Foreskin melanocyte (primary cell): ENCODE measurements at places on chromosomes 2 and 18.

DNA sequence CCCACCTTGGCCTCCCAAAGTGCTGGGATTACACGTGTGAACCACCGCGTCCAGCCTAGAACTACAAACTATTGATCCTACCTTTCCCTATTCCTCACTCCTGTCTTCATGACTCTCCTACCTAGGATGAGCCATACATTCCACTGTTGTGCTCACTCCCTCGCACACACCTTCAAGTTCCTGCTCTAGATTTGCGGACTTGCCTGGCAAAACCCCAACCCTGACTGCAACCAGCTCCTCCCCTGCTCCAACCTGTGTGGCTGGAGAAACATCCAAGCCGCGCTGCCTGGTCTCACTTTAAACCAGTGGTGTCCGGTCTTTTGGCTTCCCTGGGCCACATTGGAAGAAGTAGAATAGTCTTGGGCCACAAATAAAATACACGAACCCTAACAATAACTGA lies 5.0 kb upstream of the DNPEP start:
- no peak for DNase-seq

- no peak for DNase-seq
These were observed 8.9 kb downstream of the ANKAR start for GRCh38 chr2:189683348-189683747.

DNA sequence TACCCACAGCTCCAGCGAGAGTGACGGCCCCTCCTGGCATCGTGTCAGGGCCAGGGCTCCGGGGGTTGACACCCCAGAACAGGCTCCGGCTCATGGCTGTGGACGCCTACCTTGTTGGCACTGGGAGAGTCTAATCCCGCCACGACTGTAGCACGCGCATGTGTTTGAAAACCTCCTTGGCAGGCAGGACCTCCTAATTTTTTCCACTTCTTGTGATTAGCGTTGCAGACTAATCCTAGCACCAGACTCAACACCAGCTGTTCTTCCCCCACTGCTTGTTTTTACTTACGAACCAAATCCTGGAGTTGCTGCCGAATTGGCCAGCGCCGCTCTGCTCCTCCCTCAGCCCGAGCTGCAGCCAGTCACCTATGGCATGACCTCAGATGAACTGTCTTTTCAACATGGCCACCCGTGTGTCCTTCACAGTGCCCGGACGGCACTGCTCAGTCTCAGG lies 110.7 kb downstream of the KLHL29 start:
- DNase-seq, result no peak

DNA sequence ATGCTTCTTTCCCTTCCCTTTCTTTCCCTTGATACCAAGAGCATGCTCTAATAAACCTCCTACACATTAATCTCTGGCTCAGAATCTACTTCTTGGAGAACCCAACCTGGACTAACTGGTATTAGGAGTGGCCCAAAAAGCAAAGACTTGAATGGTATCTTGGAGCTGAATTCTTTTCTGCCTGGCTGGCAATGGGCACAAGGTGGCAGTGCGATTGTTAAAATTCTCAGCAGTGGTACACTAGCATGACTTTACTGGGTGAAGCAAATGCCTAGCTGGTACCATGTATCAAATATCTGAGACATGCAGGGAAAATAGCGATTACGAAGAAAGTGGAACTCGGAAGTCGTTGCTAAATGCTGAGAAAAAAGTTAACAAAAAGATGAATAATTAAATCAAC lies 376.1 kb downstream of the XIRP2 start:
- DNase-seq, result peak; percentile 40

GRCh38 chr2:67526283-67526682 lies 129.2 kb downstream of the ETAA1 start:
- DNase-seq, result no peak

DNA sequence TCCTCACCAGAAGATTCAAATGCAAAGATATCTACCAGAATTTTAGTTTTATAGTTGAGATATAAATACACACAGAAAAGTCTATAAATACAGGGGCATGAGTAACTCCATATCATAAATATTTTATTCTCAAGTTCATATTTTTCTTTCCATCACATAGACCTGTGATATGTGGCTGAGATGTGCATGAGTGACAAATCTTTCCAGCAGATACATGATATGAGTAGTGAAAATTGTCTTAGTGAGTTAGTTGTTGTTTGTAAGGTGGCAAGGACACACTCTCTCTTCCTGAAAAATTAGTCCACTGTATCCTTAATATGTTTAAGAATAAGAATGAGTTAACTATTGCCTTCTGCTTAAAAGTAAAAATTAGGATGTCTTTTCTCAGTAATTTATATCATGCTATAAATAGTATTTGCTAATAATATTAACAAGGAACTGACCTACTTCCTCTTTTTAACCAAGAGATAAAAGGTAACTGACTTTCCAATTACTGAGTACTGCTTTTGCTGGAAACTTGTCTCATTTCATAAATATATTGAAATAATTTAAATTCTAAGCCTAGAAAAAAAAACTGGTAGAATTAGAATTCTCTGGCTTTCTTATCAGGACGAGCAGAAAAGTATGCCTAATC lies 85.2 kb upstream of the SESTD1 start:
- no peak for DNase-seq

DNA sequence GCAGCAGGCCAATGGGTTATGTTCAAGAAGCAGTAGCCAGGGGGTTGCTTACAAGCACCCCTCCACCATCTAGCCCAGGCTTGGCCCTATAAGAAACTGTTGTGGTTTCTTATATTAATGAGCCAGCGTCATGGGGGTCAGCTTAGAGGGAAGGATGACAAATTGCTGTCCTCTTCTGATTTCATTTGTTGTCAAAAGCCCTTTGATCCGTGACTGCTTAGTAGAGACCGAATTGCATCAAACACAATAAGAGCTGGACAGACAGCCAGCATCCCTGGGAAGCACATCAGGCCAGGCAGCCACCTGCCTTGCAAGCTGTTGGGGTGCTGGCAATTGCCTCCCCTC lies 206.6 kb upstream of the SETBP1 start:
- no peak for DNase-seq

- no peak for DNase-seq
These were observed 7.5 kb upstream of the SP3 start for GRCh38 chr2:173972636-173973035.

DNA sequence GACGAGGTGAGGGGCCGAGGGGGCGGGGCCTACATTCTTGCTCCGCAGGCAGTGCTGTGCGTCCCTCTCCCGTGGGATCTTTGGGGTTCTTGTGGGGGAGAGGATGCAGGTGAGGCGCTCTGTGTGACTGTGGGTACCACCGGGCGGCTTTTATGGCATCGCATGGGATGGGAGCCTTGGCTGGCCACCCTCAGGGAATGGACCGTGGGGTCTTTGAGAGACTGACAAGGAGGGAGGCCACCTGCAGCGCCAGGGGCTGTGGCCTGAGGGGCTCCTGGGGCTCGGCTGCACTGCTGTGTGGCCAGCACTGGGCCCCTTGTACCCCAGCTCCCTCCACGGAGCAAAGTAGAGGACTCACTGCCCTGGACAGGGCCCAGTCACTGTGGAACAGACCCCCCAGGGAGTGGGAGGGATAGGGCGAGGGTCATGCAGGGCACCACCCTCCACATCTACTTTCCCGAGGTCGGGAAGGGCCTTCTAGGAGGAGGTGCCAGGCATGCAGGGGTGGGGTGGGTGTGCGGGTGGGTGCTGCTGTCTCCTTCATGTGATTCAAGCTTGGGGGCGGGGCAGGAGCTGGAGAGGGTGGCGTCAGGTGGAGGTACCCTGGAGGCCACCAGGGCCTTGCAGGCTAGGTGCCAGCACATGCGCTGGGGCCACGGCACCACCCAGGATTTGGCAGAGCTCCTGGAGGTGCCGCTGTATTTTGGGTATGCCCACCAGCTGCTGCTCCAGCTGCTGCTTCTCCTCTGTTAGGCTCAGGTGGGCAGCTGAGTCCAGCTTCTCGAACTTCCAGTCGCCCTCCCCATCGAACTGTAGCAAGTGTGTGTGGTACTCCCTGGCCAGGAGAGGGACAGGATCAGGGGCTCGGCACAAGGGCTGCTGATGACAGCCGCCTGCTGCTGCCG lies 1072.4 kb downstream of the RPIA start:
- DNase-seq, result no peak

GRCh38 chr2:143329288-143329687 lies 200.1 kb downstream of the ARHGAP15 start:
- DNase-seq, result no peak

- no peak for DNase-seq
These were observed 652.8 kb upstream of the SOX11 start for GRCh38 chr2:5039241-5039975.

GRCh38 chr2:127678531-127678930 lies 3.2 kb upstream of the LIMS2 start:
- no peak for DNase-seq

- DNase-seq, result no peak
These were observed 135.8 kb downstream of the CABLES1 start for GRCh38 chr18:23270986-23271680.

- DNase-seq, result no peak
These were observed 5.2 kb downstream of the MYL12A start for GRCh38 chr18:3252843-3253242.

DNA sequence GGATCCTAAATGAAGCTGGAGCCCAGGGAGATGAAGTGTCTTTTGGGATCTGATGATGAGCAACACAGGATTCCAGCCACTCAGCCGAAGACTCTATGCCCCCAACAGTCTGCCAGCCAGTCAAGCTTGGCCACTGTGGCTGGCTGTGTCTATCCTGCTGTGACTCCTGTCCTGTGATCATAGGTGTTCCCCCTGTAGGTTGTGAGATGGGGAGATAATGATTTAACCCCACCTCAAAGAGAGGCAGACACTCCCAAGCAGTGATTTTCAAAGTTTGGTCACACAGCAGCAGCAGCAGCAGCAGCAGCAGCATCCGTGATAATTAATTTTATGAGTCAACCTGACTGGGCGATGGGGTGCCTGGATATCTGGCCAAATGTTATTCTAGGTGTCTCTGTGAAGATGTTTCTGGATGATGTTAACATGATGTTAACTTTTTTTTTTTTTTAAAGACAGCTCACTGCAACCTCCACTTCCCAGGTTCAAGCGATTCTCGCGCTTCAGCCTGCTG lies 21.4 kb upstream of the RHOB start:
- no peak for DNase-seq

- DNase-seq, result no peak
These were observed 95.7 kb downstream of the BIN1 start for GRCh38 chr2:127011231-127011661.

- no peak for DNase-seq
These were observed 119.3 kb upstream of the SIX3 start for GRCh38 chr2:44822174-44822573.

- DNase-seq, result no peak
These were observed 98.3 kb upstream of the OTOS start for GRCh38 chr2:240238786-240239185.

DNA sequence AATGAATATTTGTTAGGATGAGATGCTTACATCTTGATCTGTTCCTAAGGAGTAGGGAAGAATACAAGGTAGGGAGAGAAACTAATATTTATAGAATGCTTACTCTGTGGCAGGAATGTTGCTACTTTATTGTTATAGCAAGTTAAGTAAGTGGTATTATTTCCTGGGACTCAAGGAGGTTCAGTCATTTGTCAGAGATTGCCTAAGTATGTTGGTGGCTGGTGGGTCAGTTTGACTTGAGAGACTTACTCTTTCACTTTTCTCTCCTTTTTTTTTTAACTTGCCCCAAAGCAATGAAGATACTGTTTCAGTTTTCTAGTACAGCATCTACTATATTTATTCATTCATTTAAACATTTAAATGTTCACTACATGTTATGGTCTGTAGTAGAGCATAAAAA lies 209.2 kb upstream of the STON1 start:
- DNase-seq, result no peak

- no peak for DNase-seq
These were observed 128.5 kb upstream of the FANCL start for GRCh38 chr2:58369594-58369993.

DNA sequence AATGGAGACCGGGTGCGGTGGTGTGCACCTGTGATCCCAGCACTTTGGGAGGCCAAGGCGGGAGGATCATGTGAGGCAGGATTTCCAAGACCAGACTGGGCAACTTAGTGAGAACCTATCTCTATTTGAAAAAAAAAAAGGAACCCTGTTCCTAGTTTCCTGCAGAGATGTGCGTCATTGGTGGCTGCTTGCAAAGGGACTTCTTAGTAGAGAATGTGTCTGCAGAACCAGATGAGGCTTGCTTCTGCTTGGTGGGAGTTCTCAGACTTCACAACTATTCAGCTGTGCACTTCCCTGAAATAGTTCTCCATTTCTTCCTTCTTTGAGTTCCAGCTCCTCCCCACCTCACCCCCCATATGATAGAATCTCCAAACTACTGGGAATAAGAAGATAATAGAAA lies 22.3 kb downstream of the ZCCHC2 start:
- no peak for DNase-seq

DNA sequence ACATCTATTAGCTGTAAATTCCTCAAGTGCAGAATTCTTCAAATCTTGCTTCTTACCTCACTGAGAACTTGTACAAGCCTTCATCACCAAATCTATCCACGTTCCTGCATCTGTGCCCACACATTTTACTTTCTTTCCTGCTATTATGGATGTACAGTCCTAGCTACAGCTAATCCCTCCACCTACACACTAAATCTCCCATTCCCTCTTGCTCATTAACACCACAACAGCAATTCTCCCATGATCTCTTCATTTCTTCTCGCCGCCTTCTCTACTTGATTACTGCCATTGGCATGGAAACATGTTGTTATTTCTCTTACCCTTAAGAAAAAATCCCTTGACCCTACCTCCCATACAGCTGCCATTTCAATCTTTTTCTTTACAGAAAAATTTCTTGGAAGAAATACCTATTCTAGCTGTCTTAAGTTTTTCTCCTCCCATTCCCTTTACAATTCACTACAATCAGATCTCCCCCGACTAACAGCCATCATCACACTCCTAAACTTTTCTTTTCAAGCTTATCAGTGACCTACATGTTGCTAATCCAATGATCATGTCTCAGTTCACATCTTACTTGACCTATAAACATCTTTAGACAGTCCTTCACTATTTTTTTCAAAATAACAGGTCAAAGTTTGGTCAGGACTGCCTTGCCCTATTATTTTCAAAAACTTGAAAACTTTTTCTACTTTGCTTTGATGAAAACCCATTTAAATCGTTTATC lies 41.0 kb downstream of the ROCK2 start:
- no peak for DNase-seq

DNA sequence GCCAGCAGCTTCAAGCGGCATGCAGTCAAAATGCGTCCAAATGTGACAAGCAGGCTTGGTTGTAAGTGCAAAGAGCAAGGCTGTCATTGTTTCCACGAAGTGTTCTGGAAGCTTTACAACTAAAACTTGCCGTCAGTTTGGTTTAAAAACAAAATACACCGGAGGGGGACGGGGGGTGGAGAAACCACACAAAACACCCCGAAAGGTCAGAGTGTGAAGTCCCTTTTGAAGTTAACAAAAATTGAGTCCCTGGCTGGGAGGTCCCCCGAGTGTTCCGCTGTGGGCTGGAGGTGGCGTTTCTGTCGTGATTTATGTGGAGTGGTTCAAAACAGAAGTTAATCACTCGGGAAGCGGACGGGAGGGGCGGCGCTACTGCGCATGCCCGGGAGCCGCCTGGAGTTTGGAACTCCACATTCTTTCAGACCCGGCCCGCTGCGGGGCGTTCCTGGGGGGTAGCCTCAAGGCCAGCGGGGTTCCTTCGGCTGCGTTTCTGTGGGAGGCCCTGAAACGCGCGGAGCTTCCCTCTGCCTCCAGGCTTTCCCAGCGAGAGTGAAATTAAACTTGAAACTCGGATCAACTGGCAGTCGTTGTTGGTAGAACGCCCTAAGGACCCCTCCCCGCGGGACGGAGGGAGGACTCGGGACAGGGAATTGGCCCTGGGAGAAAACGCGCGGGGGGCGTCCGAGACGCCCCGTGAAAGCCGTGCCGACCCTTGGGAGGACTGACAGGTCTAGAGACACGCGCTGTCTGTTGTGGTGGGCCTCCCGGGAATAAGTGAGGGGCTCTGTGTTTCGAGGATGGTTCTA lies 1.4 kb downstream of the TGIF1 start:
- DNase-seq, result peak; percentile 82

GRCh38 chr18:621291-622043 lies 24.7 kb downstream of the CLUL1 start:
- no peak for DNase-seq
